KG1 (cell line): ENCODE measurements at places on chromosomes 13 and 19.

DNA sequence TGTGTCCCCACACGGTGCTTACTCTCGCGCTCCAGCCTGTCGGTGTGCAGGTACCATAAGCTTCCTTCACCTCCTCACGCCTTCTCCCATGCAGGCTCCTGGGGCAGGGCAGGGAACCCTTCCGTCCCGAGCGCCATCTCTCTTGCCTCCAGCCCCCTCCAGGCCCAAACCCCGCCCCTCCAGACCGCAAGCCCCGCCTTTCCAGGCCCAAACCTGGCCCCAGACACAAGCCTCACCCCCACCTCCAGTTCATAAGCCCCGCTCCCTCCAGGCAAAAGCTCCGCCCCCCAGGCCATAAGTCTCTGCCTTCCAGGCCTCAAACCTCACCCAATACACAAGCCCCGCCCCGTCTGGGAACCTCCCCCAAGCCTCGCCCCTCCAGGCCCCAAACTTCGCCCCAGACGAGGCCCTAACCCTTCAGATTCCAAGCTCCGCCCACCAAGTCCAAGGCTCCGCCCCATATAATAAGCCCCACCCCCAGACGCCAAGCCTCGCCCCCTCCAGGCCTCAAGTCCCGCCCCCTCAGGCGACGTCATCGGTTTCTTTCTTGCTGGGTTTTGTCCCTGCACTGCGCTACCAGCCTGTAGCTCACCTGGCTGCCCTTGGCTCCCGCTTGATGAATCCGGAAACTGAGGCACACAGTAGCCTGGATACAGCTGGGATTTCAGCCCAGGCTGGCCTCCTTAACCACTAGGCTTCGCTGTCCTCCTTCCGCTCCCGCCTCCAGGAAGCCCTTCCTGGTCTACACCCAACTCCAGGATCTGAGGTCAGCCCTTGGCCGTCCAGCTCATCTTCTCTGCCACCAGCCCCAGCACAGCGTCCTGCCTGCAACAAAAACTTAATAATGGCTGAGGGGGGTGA lies 16.1 kb downstream of the MKNK2 start:
- DNase-seq = no peak

GRCh38 chr13:95623141-95623540 lies 21.4 kb downstream of the DZIP1 start:
- no peak for DNase-seq

DNA sequence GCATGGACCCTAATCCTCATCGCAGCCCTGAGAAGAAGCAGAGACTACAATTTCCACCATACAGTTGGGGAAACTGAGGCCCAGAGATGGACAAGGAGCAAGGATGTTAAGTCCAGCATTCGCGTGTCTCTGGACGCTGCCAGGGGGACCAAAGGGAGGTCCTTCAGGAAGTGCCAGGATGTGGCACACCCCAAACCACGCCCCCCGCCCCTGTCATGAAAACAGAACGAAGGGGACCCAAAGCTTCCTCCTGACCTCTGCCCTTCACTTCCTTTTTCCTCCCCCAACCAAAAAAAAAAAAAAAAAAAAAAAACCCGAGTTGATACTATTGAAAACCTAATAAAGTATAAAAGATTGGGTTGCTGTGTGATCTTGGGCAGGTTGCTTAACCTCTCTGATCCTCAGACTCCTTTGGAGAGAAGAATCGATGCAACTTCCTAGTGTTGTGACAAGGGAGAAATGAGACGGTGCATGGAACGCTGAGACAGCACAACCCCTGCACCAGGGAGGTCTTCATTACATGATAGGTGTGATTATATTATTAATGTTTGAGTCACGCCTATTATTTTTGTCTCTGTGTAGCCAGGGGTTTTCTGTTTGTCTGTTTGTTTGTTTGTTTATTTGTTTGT lies 2.7 kb upstream of the ZBTB7A start:
- DNase-seq = no peak

DNA sequence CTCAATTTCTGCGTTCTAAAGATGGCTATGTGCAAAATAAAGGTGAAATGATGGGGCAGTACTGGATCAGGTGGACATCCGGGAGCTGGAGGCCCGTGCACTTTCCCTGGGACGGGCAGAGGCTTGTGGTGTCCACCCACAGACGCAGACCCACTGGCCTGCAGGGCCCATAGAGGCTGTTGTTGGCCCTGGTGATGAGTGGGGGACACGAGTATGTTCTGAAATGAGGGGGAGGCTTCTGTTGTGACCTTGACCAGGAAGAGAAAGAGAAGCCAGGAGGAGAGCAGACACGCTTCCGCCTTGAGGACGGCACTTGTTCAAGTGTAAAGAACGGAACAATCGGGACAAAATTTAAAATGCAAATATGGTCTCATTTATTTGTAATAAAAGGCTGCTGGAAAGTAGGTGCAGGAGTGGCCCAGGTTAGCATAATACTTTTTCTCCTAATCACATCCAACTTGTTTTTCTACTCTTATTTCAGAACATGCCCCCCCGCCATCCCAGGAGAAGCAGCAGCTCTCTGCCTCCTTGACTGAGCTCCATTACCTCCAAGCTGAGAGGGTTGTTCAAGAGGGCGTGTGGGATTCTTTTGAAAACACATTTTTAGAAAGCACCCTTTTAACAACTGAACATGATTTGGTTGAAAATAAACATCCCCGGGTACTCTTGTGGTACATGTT lies 27.1 kb downstream of the ATP11A start:
- no peak for DNase-seq

GRCh38 chr19:46296722-46297461 lies at the start of gene HIF3A:
HIF3A (plus strand) TSS chr19:46297042; CDS start chr19:46297077, 35 bp downstream.
- no peak for DNase-seq

DNA sequence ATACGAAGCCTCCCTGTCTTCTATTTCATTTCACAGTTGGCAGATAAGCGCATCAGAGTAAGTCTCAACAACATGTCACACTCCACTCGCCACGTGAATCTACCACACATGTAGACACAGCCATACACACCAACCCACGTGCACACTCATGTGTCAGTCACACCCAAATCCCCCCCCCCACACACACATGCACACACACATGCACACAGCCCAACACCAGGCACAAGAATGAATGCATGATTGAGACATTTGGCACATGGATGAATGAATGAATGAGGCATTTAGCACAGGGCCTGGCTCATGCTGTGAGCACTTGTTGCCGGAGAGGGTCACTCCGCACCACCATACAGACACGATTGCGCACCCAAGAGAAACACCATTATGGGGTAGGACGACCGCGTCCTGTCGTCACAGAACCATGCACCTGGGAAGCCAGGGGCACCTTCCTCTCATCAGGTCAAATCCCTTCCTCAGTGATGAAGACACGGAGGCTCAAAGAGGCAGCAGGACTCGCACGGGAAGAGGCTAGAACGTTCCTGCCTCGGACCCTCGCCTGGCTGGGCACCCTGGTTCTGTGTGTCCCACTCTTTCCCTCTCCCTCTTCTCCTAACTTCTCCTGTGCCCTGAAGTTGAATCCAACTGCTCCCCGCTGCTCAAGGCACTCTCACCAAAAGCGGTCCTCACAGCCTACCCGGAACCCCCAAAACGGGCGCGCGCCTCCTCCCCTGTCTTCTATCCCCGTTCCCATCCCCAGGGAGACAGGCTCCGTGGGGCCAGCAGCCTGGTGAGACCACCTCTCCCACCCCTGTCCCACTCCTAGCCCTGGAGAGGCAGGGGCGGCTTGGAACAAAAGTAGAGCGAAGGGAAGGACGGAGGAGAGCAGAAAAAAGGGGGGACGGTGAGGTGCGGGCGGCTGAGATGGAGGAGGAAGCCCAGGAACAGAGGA lies 1.3 kb downstream of the MEIS3 start:
- no peak for DNase-seq

DNA sequence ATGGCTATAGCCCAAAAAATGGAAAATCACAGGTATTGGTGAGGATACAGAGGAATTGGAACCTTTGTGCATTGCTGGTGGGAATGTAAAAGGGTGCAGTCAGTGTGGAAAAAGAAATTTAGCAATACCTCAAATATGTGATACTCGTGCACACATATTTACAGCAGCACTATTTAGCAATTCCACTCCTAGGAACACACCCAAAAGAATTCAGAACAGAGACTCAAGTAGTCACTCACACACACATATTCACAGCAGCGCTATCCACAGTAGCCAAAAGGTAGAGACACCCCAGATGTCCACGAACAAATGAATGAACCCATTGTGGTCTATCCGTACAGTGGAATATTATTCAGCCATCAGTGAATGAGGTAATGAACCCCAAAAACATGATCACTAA lies 114.0 kb downstream of the COL4A2 start:
- no peak for DNase-seq

GRCh38 chr13:40469581-40470310 lies 196.7 kb downstream of the FOXO1 start:
- no peak for DNase-seq
